ENCODE measurements at places on chromosomes 12 and 14.

DNA sequence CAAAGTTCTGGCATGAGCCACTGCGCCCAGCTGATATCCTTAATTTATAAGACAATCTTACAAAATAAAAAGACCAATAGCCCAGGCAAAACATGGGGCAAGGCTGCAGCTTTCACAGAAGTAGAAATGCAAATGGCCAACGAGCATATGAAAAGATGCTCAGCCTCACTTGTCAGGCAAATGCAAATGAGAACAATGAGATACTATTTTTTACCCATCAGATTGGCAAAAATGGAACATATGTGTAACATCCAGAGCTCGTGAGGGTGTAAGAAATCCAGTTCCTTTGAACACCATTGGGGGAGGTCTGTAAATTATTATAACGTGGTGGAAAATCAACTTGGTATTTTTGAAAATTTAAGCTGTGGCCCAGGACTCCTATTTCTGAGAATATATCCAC, 14.6 kb downstream of the MAP1LC3B2 start:
- no peak for DNase-seq

DNA sequence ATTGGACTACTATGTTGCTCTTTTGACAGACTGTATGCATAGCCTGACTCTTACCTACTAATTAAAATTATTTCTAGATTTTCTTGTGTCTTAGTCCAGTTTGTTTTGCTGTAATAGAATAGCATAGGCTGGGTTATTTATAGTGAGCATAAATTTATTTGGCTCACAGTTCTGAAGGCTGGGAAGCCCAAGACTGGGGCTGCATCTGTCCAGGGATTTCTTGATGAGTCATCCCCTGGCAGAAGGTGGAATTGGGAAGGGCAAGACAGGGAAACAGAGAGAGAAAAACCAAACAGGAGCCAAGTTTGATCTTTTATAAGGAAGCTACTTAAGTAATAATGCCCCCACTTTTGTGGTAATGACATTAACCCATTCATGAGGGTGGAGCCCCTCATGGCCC, 759.2 kb upstream of the LRFN5 start:
- DNase-seq, result no peak

GRCh38 chr14:71618047-71618446, 314.2 kb upstream of the RGS6 start:
- DNase-seq, result no peak

- DNase-seq, result no peak
Measured at GRCh38 chr12:2963154-2963759, 4.1 kb downstream of the TEAD4 start.

GRCh38 chr14:36751106-36751505, 89.4 kb downstream of the PAX9 start:
- no peak for DNase-seq

GRCh38 chr12:16407346-16407745, 59.9 kb downstream of the MGST1 start:
- no peak for DNase-seq

- DNase-seq, result no peak
Measured at GRCh38 chr12:45660330-45660729, 69.2 kb upstream of the ARID2 start.

DNA sequence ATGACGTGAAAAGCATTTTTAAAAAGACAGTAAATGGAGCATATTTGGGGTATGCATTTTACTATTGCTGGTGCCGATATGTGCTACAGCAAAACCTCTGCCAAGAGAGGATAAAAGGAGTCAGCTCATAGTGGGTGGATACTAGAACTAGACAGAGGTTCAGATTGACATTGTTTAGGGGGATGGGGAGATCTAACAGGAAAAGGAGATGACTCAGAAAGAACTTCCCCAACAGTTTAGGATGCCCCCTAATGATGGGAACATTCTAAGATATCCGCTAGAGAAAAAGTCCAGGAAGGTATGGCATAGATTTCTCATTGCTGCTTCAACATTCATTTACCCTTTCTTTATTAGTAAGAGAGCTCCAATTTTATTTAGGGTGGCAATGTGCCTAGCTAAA, 110.5 kb upstream of the CLEC14A start:
- DNase-seq, result no peak

DNA sequence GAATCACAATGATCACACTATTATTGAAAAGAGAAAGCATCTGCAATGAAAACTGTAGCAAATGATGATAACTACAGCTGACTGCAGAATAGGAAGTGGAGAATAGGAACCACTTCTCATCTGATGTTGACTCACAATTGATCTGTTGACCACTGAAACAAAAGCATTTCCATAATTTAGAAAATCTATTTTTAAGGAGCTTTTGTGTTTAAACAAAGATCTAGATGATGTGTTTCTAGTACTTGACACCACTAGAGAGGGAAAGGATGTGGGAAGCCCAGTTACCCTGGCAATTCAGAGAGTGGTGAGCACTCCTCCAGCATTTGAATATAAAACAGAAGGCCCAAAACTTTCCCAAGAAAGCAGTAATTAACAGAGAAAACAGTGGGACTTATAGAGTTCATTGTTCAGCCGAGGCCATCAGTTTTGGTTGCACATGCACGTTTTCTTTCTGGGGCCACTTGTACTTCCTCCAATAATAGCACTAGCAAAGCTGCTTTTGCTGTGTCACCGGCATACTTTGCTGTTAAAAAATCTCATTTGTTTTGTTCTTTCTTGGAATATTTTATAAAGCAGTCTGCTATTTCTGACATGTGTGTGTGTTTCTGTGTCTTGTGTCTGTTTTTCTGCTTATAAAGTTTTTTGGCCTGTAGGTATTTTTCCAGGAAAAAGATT, 76.1 kb upstream of the HECTD1 start:
- DNase-seq, result no peak

DNA sequence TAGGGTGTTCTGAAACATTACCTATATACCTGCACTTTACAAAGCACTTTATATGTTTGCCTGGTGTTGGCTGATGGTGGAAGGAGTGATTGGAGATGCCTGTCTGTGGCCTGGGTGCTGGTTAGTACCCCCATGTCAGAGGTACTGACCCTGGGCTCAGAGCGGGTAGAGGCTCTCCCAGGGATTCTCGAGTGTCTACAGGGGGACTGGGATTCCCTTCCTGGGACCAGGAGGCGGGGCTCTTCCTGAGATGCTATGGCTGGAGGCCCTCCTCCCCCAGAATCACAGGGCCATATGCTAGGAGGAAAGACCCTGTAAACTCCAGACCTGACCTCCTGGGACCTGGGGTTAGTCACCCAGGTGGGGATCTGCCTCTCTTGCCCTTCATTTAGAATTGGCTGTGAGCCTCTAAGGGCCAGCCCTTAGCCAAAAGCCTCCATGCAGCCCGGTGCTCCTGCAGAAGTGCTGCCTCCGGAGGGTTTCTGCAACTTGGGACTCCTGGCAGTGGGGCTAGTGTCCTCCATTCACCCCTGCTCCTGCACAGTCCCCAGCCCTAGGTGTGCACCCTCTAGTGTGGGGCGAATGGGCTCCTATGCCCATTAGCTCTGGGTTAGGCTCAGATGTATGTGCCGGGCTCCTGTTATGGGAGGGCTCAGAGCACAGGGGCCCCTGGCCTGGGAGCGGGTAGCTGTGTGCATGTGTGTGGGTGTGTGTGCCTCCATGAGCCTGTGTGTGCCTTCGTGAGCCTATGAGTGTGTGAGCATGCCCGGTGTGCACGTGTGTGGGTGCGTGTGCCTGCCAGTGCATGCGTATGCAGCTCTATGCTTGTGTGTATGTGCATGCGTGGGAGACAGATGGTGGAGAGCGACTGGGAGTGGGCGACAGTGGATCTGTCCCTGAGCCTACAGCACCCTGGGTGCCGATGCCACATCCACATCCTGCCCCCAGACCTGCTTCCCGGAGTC, 36.6 kb downstream of the RTL1 start:
- no peak for DNase-seq

GRCh38 chr14:68696721-68697495, 96.0 kb downstream of the ZFP36L1 start:
- no peak for DNase-seq

GRCh38 chr14:100440758-100441203, 117.6 kb downstream of the SLC25A47 start:
- no peak for DNase-seq

DNA sequence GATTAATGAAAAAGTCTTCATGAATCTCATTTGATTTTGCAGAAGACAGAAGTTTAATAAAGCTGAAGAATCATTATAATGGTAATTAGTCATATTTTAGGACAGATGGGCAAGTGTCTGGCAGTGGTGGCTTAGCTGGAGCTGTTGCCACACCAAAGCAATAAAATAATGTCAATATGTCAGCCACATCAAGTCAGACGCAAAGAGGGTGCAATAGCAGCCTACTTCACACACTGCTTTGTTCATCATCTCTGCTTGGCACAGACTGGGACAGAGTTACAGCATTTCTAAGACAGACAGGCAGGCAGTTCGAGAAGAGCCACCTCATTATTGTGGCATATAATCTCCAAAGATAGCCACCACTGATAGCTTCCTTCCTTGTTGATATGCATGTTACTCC, 16.9 kb upstream of the KRR1 start:
- peak; percentile 9 for DNase-seq

GRCh38 chr14:85038526-85039352, 491.2 kb upstream of the FLRT2 start:
- no peak for DNase-seq

DNA sequence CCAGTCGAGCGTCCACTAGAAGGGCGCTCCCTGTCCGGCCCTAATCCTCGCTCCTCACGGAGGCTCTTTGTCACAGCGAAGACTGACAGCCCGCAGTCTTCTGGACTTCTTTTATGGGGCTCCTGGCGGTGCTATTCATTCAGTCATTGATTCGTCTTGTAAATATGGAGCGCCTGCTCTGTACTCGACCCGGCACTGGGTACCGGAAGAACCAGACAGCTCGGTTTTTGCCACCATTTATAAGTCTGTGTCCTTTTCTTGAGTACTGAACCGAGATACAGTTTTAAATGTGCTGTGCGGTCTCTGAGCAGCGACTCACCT, 570 bp downstream of the DMAC2L start:
- DNase-seq, result no peak

GRCh38 chr12:24721191-24721590, 227.7 kb downstream of the BCAT1 start:
- DNase-seq, result no peak

GRCh38 chr12:65561798-65562382, 262.4 kb upstream of the HMGA2 start:
- DNase-seq, result no peak

DNA sequence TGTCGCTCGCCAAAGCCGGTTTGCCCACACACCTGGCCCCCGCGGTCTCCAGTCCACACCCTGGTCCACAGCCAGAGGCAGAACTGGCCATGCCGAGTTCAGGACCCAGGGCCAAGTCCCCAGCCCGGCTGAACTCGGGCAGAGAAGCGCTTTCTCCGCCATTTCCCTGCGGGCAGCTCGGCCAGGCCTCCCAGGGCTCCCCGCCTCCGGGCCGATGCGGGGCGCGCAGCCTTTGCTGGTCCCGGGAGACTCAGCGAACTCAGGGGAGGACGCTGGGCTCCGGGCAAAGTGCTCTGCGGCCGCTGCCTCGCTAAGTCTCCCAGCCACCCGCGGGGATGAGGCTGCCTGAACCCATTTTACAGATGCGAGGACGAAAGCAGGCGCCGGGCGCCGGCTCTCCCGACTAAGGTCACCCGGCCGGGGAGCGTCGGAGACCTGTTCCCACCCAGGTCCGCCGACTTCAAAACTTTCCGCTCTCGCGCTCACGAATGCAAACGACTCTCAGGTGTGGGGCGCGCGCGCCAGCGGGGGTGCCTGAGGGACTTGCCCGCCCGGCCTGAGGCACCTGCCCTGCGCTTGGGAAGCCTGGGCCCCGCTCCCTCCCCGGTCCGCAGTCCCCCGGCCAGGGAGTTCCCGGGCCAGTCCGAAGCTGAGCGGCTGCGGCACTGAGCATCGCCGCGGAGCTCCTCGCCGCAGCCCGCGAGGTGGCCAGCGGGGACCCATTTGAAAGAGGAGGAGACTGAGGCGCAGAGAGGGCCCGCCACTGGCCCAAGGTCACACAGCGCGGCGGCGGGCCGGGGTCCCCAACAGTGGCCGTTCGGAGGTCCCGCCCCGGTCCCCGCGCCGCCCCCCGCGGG, 627 bp downstream of the TESC start:
- no peak for DNase-seq

GRCh38 chr14:99971087-99971940, 93.9 kb upstream of the EVL start:
- peak; percentile 94 for DNase-seq

- no peak for DNase-seq
Measured at GRCh38 chr14:28323366-28323765, 443.2 kb upstream of the FOXG1 start.

- DNase-seq, result no peak
Measured at GRCh38 chr12:79200176-79200575, 335.6 kb downstream of the SYT1 start.

DNA sequence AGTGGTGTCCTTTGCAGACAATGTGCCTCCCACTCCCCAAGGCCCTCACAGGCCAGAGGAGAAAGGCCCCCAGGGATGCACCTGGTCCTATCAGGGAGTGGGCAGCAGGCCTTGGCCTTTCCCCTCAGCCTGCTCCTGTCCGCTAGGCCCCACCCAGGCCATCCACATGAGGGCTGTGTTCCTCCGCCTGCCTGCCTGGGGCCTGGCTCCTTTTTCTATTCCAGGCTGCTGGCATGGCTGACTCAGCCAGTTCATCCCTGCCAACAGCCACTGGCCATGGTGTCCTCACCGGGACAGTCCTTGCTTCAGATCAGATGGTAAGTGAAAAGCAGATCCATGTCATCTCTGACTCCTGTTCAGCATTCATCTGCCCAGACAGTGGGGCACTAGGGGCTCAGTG, 13.4 kb downstream of the ISM2 start:
- DNase-seq, result no peak

- DNase-seq, result no peak
Measured at GRCh38 chr12:75982979-75983660, 48.5 kb downstream of the PHLDA1 start.

DNA sequence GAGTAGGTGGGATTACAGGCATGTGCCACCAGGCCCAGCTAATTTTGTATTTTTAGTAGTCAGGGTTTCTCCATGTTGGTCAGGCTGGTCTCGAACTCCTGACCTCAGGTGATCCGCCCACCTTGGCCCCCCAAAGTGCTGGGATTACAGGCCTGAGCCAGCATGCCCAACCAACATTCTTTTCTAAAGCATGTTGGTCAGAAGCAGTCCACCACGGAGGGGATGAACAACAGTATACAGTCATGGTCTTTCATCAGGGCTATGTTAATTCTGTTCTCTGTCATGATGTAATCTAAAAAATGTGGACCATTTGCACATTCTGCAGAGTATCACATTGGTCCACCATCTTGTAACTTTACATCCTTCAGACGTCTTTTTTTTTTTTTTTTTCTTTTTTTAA, 3.6 kb downstream of the MRPL51 start:
- DNase-seq, result no peak

DNA sequence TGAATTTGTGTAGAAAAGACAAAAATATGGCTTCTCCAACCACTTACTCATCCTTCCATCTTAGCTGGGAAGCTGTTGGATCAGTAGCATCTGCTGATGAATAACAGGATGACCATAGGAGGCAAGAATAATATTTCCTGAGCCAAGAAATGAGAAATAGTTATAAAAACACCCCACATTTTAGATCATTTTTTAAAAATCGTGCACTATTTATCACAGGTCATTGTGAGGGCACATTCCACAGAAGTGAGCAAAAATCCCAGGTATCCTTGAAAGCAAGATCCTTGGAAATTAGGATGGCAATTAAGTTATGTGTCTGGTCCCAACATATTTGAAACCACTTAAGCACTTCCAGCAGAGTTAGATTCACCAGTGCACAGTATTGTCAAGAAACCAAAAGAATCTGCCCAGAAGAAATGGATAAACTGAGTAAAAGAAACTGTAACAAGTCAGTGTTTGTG, 8.4 kb downstream of the FAR2 start:
- DNase-seq, result no peak

- no peak for DNase-seq
Measured at GRCh38 chr12:92971859-92972524, 42.9 kb upstream of the EEA1 start.

- no peak for DNase-seq
Measured at GRCh38 chr14:54354096-54354495, 42.7 kb upstream of the CDKN3 start.
